ENCODE measurements at places on chromosomes 13 and 19.

- no peak for DNase-seq
- no peaks in the 10 kb centered on the region for H3K27me3 ChIP-seq
- peaks cover 5% of the 10 kb centered on the region for H3K4me1 ChIP-seq
- H3K27ac ChIP-seq: no peak overlapping the region
- no peaks in the 10 kb centered on the region for H3K36me3 ChIP-seq
These were observed 680.9 kb upstream of the SGCG start for GRCh38 chr13:22499919-22500318.

DNA sequence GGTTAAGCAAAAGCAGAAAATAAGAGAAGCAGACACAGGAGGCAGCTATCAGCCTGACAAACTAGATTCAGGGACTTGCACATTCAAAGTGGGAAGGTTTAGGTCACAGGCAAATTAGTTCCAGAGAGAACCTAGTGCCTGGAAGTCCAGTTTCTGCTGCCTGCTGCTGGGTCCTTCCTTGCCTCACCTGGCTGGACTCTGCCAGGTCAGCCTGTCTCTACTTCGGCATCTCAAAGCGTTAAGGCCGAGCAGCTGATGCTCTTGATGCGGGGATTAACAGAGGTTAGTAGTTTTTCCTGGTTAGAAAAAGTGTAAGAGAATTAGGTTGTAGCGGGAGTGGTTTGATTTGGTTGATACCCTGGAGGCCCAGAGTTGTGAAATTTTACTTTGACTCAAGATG, 52.0 kb downstream of the KLF5 start:
- no peaks in the 10 kb centered on the region for H3K27me3 ChIP-seq
- H3K4me3 ChIP-seq: no peak overlapping the region
- no peak overlapping the region for H3K27ac ChIP-seq
- DNase-seq: no peak

DNA sequence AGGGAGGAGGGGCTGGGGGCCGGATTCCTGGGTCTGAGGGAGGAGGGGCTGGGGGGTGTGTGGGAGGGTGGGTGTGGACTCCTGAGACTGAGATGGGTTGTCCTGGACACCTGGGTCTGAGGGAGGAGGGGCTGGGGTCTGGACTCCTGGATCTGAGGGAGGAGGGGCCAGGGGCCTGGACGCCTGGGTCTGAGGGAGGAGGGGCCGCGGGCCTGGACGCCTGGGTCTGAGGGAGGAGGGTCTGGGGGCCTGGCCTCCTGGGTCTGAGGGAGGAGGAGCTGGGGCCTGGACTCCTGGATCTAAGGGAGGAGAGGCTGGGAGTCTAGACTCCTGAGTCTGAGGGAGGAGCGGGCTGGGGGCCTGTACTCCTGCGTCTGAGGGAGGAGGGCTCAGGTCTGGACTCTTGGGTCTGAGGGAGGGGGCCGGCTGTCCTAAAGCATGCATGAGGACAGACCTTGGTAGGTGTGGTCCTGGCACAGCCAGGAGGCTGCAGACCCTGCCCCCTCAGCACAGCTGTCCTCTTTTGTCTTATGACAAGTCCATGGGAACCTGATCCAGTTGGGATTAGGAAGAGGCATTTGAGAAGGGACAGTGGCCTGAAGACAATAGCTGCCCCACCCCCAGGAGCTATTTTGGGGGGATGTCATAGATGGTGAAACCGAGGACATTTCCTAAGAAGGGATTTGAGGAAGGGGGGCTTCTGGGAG, 1.3 kb downstream of the TNNT1 start:
- peaks cover 12% of the 10 kb centered on the region for H3K36me3 ChIP-seq
- no peak for DNase-seq
- peaks cover 26% of the 10 kb centered on the region for H3K27me3 ChIP-seq
- no peak overlapping the region for H3K27ac ChIP-seq
- no peak overlapping the region for H3K4me3 ChIP-seq

- DNase-seq: no peak
- peaks cover 47% of the 10 kb centered on the region for H3K36me3 ChIP-seq
- H3K27me3 ChIP-seq: peaks cover 8% of the 10 kb centered on the region
- H3K4me1 ChIP-seq: peaks cover 14% of the 10 kb centered on the region
- peak overlapping the region; percentile 56 for H3K4me3 ChIP-seq
These were observed 9.6 kb downstream of the GRAMD1A start for GRCh38 chr19:35009424-35010415.
